ENCODE measurements at places on chromosomes 3 and 15. TPM values are rescaled to one million over a fixed set of nuclear protein-coding genes. Genes with fewer than 3 reads are reported as not detected.
A peak's percentile ranks its signal among the peaks of the same experiment; 100 is the strongest.

ACKR4 gene
- polyA plus RNA-seq = 0.60 TPM

ITPKA gene
- polyA plus RNA-seq = 52.9 TPM

ZBTB47 gene
- 6.2 TPM for polyA plus RNA-seq

CDC25A gene
- 1.2 TPM for polyA plus RNA-seq

CCDC54 gene
- polyA plus RNA-seq = not detected

TBCCD1 gene
- 6.3 TPM for polyA plus RNA-seq

HYAL1 gene
- polyA plus RNA-seq = 15.1 TPM

P2RY12 gene
- polyA plus RNA-seq = 2.1 TPM

EAF2 gene
- 9.6 TPM for polyA plus RNA-seq

APOD gene
- polyA plus RNA-seq = 21.1 TPM

PLIN1 gene
- 4.8 TPM for polyA plus RNA-seq

HTR3E gene
- 1.2 TPM for polyA plus RNA-seq

DNA sequence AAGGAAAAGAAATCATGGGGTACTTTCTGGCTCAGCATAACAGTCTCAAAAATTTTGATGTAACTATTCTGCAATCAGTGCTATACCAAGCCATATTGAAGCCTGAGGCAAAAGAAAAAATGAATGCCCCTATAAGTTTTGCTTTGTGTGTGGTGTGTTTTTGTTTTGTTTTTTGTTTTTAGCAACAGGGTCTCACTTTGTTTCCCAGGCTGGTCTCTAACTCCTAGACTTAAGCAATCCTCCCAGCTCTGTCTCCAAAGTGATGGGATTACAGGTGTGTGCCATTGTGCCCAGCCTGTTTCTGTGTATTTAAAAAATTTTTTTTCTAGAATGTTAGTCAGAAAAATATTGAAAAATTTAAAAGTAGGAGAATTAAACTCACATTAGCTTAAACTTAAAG is 93.2 kb downstream of the ZNF280D start:
- DNase-seq = no peak

- DNase-seq = no peak
Measured at GRCh38 chr15:63018639-63019038, 23.9 kb upstream of the TPM1 start.

GRCh38 chr3:156665291-156665690 is 9.1 kb upstream of the TIPARP start:
- DNase-seq = no peak

GRCh38 chr3:197422506-197422905 is 124.1 kb upstream of the DLG1 start:
- DNase-seq = no peak

GRCh38 chr15:38781196-38781595 is 216.6 kb upstream of the RASGRP1 start:
- no peak for DNase-seq

- DNase-seq = no peak
Measured at GRCh38 chr3:13626915-13627460, 78.1 kb downstream of the FBLN2 start.

- peak; percentile 13 for DNase-seq
Measured at GRCh38 chr15:59548501-59549226, 62.9 kb upstream of the GCNT3 start.

DNA sequence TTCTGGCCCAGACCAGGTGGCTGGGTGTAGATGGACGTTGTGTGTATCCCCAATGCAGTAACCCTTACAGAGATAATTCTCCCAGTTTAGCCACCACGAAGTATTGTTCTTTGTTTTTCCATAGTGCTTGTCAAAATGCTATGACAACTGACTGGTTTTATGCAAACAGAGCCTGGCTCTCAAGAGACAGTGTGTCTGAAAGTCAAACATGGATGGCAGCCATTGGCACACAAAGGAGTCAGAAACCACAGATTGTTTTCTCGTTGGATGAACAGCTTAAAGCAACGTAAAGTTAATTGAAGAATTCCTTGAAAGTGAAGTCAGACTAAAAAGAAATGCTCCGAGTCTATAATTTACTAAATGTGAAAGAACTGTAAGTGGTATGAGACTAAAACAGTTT is 91.2 kb downstream of the FILIP1L start:
- DNase-seq = no peak

DNA sequence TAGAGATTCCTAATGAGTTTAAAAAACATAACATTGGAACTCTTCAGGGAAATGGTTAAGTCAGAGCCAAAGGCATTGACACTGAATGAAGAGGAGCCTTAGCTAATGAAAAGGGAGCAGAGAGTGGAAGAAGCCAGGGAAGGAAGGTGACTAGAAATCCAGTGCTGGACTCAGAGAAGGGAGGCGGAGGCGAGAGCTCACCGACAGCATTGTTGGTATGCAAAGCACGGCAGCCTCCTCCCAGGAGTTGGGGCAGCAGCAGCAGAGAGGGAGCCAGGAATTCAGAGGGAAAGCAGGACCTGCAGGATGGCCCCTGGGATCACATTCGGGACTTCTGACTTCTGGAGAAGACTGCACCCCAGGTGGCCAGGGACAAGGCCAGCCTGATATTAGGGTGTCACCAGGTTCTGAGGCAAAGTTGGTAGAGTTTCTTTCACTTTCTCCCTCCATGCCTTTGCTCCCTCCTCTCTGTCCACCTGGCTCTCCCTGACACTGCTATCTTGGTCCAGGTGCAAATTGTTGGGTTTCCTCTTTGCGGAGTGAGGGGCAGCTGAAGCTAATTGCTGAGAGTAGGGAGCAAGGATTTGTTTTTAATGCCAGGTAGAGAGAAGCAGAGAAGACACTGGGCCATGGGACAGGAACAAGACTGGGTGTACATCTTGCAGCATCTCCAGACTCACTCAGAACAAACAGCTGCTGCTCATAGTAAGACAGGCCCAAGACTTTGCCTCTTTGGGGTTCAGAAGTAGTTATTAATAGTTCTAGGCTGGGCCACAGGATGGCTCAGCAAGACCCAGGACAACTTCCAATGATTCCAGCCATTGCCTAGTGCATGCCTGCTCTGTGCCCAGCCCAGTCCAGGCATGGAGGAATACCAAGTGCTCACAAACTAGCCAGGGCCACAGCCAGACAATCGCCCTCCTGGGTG is 157.9 kb downstream of the TLE3 start:
- DNase-seq = no peak

- no peak for DNase-seq
Measured at GRCh38 chr3:162443376-162443775, 946.8 kb downstream of the OTOL1 start.

GRCh38 chr3:32292085-32292796 is 53.8 kb downstream of the CMTM8 start:
- no peak for DNase-seq

- no peak for DNase-seq
Measured at GRCh38 chr3:184347321-184348056, 10.1 kb downstream of the FAM131A start.

GRCh38 chr3:134641671-134642300 is 9.0 kb downstream of the KY start:
- no peak for DNase-seq

GRCh38 chr3:23183731-23184130 is 19.4 kb upstream of the UBE2E2 start:
- no peak for DNase-seq

DNA sequence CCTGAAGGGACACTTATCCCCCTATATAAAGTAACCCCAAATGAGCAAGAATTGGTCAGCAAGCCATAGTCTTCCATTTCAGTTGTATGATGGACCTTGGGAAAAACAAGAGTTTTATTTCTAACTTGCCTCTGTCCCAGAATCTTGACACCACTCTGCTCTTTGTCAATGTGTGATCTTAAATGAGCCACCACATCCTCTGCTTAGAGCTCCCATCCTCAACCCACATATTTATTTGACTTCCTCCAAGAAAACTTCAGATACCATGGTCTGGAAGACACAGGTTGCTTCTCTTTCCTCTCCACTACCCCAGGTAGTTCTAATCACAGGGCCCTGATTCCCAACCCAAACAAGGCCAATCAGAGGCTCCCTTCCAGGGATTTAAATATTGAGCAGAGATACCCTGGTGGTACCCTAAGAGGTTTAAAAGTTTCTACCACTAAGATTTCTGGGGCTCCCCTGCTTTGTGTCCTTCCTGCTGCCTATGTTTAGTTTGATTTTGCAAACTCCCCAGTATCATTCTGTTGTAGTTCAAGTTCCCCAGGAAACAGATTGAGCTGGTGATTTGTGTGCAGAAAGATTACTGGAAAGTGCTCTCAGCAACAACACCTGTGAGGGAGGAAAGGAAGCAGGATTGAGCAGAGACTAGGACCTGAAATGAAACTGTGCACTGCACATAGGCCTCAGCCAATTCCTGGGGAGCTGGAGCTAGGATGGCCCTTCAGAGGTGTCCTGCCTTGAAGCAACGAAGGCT is 64.3 kb downstream of the MTHFS start:
- no peak for DNase-seq

- DNase-seq = no peak
Measured at GRCh38 chr15:81894061-81894460, 151.8 kb downstream of the MEX3B start.

DNA sequence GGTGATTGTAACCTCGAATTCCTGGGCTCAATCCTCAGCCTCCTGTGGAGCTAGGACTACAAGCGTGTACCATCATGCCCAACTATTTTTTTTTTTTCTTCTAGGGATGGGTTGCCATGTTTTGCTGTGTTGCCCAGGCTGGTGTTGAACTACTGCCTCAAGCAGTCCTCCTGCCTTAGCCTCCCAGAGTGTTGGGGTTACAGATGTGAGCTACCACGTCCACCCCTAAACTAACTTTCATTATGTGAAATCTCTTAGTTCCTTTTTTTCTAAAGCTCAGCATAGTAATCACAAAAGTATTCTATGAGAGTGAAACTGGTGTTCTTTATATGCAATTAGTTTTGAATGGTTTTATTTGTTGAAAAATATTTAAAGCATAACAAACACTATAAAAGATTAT is 92.1 kb downstream of the XRN1 start:
- DNase-seq = no peak

DNA sequence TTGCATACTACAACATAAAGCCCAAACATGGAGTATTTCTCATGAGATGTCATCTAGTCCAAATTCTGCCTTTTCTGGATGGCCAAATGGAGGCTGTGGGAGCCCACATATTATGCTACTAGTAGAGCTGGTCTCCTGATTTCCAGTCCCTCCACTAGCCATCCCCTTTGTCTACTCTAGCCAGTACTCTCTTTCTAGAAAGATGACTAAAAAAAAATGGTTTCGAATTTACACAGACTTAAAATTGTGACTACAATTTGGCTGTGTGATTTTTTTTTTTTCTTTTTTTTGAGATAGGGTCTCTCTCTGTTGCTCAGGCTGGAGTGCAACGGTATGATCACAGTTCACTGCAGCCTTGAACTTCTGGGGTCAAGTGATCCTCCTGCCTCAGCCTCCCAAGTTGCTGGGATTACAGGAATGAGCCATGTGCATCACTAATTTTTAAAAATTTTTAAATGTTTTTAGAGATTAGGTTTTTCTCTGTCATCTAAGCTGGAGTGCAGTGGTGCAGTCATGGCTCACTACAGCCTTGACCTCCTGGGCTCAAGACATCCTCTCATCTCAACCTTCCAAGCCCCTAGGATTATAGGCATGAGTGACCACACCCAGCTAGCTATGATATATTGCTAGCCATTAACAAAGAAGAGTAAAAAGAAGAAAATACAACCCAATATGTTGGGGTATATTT is 273.9 kb downstream of the ADAMTSL3 start:
- no peak for DNase-seq

- no peak for DNase-seq
Measured at GRCh38 chr15:36661042-36661441, 81.6 kb downstream of the CDIN1 start.

GRCh38 chr3:86837871-86838270 is 153.1 kb downstream of the VGLL3 start:
- DNase-seq = no peak

GRCh38 chr3:65857327-65857726 is 181.4 kb downstream of the MAGI1 start:
- DNase-seq = no peak

- DNase-seq = no peak
Measured at GRCh38 chr15:68424754-68425390, 7.1 kb downstream of the ITGA11 start.

GRCh38 chr3:171876680-171877147 is 33.6 kb downstream of the TMEM212 start:
- no peak for DNase-seq

GRCh38 chr15:67899596-67900283 is 59.9 kb upstream of the RNU6-1 start:
- no peak for DNase-seq

DNA sequence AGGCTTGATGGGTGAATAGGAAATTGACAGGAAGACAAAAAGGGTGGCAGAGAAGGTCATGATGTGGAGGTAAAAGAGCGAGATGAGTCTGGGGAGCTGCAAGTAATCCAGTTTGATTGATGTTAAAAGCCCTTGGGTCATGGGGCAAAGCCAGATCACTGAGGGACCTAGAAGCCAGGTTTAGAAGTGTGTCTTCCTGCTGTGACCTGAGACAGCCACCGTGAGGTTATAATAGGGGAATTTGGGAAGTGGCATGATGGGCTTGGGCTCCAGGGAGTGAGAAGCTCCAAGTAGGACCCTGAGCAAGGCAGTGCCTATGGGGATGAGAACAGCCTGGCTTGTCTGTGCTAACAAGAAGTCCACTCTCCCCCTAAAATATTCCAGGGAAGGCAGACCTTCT is 298.5 kb downstream of the RPLP1 start:
- no peak for DNase-seq

DNA sequence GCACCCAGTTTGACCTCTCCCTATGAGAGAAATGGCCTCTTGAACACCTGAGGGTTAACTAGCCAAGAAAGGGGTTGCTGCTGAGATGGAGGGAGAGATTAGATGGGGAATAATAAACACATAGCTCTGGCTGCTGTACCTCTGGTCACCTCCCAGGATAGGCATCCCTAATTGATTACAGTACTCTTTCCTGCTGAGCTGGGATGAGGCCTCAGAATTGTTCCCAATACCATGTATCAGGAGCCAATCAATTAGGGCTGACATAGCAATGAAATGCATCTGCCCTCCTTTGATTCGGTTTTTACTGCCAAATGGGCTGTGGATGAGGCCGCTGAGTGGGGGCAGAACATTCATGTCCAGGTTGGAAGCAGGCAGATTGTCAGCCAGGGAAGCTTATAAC is 339.4 kb upstream of the SLCO3A1 start:
- DNase-seq = no peak

DNA sequence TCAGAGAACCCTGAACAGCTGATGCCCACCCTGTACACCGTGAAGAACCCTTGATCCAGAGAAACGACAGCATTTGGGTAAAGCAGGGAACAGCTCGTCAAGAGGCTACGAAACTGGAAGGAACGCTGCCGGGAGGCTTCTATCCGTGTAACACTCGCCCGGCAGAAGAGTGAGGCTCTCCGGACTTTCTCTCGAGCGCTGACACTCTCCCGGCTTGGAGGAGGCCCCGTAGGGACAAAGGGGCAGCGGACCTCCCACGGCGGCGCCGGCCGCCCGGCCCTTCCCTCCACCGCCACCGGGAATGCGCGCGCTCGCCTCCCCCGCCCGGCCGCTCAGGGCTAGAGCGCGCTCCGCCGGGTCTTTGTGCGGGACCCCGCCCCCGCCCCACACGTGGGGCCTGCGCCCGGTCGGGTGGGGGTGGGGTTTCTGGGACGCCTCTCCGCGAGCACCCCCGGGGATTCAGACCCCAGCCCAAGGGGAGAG is 1.7 kb downstream of the HYAL2 start:
- peak; percentile 91 for DNase-seq

GRCh38 chr3:173676094-173676493 is 278.6 kb downstream of the NLGN1 start:
- no peak for DNase-seq

All from sigmoid colon (tissue), 7 donors.